T-helper 2 cell treated with Interferon-gamma antibody and Interleukin-4, amounts not matched to agents 5 μg/mL and 100 μg/mL, for 36 hours (primary cell): ENCODE measurements at places on chromosomes 5 and 9.

DNA sequence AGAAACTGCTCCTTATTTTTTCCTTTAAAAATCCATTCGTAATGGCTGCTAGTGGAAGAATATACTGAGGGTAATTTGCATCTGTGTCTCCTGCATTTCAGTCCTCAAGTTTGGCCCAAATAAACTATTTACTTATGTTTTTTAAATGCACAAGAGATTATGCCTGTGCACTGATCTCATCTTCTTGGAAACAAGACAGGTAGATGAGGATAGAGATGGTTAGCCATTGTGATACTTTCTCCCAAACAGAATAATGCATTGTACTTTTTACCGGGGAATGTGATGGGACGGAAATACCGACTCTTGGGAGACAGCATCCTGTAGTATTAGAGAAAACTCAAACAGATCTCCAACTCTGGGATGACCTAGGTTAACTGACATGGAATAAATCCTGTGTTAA lies 72.5 kb upstream of the DAB2 start:
- no peak for DNase-seq

- DNase-seq: peak; percentile 8
Observed at GRCh38 chr9:22208846-22209585, 199.9 kb upstream of the CDKN2B start.

DNA sequence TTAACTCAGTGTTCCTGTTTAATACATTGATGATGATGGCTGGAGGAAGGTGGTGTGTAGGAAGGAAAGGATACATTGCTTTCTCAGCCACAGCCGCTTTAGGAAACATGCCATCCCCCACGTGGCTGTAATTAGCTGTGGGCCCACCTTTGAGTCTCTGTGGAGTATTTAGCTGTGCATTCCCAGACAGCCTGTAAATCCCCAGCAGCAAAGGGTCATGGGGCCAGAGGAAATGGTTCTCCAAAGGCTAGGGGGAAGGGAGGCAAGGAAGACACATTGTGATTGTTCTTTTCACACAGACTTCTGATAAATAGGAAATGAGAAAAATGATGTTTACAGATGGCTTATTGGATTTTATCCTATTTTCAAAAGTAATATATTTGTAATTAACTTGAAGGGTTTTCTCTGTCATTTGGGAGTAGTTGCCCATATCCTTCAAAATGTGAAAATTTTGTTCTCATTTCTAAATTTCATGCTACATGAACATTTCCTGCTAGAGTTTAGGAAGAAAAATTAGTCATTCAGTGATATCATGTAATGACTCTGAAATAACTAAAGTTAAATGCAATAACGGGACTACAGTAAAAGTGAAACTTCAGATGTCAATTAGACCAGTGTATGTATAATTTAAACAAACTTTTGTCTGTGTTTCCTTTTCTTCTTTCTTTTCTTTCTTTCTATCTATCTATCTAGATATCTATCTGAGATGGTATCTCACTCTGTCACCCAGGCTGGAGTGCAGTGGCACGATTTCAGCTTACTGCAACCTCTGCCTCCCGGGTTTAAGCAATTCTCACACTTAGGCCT lies 24.3 kb upstream of the F2R start:
- no peak for DNase-seq

- DNase-seq: peak; percentile 9
Observed at GRCh38 chr5:56791396-56791795, 24.0 kb upstream of the MAP3K1 start.

DNA sequence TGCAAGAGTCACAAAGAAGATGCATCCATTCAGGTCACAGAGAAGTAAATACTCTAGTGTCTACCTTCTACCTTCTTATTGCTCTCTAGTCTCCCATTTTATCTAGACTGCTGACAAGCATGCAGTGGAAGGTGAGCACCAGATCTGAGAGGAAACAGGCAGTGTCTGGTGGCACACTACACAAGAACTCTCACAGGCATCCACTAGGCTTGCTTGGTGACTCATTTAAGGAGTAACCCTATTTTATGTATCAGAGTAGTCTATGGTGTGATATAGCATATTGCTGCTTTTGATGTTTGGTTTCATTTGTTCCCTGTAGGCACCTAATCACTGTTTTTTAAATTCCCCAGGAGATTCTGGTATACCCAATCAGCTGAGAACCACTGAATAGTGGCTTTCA lies 1.6 kb upstream of the THBS4 start:
- peak; percentile 28 for DNase-seq

DNA sequence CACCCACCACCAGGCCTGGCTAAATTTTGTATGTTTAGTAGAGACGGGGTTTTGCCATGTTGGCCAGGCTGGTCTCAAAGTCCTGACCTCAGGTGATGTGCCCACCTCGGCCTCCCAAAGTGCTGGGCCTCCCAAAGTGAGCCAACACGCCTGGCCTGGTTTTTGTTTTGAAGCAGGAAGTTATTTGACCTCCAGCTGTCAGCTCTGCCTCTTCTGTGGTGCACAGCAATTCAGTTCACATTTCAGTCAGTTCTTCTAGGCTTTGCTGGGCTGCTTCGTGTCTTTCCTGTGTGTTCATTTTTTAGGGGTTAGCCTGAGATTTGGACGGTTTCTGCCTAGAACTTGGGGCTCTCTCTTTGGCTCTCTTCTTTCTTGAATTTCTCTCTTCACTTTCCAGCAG lies 8.9 kb downstream of the LCN1 start:
- no peak for DNase-seq

DNA sequence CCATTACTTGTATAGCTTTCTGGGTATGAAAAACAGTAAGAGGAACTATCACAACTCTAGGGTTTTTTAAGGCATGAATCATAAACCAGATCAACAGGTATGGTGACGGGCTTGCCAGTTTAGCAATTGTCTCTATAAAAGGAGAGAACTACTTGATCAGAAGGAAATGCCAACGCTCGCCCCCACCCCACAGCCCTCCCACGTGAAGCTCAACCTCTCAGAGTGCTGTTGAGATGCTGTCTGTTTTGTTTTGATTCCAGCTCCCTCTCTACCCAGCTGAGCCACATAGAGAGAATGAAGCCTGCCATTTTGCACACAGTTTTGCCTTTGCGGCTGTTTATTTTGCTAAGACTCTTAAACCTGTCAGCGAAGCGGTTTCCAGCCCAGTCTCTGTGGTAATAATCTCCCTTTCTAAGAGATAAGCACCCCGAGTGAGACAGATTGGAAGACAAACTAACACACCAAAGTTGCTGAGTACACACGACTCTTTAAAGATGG lies 257.9 kb upstream of the ANKRD55 start:
- DNase-seq: peak; percentile 70

DNA sequence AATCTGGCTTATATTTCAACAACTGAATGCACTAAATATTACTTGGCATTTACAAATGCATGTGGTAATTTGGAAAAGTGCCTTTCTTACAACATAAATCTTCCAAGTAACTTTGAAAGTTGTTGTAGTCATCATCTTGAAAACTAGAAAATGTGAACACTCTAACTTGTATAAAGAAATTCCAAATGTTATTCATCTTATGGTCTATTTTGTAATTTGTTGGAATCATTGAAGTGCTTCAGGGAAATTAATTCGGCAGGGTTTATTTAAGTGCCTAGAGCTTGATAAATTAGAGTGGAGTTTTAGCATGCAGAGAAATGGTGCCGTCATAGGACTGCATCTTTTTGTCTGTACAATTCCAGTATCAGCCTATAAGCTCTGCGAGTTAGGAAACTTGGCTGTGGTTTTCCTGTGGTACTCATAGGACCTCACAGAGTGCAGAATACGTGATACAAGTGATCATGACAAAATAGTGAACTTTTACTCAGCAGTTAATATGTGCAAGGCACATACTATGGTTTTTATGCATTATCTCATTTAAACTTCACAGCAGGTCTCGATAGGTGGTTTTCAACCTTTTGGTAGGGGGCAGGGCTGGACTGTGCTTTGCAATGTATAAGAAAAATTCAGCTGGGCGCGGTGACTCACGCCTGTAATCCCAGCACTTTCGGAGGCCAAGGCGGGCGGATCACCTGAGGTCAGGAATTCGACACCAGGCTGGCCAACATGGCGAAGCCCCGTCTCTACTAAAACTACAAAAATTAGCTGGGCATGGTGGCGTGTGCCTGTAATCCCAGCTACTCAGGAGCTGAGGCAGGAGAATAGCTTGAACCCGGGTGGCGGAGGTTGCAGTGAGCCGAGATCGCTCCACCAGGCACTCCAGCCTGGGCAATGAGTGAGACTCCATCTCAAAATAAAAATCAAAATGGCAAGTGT lies 79.6 kb downstream of the RAI14 start:
- no peak for DNase-seq

DNA sequence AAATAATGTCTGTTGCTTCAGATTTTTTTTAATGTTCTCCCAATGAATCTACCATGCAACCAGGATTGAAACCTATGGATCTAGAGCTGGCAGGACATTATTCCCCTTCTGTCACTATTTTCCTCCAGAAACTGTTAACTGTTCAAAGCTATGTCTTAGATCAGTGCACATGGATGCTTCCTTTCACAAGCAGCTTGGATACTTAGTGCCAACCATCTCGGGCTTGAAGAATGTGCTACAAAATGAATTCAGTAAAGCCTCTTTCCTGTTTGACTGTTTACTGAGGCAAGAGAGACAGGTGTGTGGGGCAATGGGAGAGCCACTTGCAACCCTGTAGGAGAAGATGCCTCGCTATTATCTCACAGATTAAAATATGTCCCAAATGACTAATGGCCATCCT lies 774.8 kb downstream of the KCTD16 start:
- DNase-seq: no peak

DNA sequence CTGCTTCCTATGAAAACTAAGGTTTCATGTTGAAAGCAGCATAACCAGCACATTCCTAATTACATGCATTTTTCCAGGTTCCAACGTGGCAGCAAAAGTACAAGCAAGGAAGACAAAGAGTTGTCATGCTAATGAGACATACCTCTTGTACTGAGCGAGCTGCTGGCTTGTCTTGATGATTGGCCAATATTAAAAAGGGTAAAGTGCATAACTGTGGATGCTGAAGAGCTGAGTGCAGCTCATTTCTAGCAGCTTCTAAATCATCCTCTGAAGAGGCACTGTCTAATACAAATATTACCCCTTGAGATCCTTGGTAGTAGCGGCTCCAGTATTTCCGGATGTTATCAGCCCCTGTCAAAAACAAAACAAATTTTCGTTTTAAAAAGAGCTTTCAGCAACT lies 197.3 kb downstream of the ARL15 start:
- no peak for DNase-seq
